ENCODE measurements at places on chromosomes 3 and 15.

- no peak for DNase-seq
Measured at GRCh38 chr3:149604125-149604875, 53.5 kb downstream of the WWTR1 start.

DNA sequence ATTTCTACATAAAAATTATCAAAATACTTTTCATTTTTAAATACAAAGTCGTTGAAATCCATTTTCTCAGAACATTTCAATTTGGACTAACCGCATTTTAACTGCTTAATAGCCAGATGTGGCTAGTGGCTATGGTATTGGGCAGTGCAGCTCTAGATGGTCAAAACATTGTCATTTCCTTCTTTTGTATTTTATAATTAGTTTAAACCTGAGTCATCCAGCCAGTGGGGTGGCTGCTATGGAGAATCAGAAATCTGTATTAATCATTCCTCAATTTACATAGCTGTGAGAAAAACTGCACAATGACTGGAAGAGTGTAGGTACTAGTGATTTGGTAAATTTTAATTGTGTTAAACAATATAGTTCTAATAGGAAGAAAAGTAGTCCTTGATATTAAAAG lies 245.3 kb downstream of the PDZRN3 start:
- DNase-seq = peak; percentile 77

DNA sequence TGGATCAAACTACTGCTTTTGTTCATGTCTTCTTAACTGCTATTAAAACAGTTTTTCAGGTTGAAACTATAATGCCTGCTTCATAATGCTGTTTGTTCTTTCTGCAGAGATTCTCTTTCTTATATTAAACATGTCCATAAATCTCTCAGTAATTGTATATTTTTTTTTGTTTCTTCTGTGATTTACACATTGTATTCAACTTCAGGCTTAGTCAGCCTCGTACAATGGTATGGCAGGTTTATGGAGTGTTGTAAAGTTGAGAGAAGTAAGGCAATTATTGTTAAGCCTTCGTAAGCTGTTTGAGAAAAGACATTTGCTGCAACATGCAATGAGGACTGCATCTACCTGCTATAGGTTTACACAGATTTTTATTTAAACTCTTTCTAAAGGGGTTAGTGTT lies 977.1 kb downstream of the DIPK2A start:
- DNase-seq = no peak

DNA sequence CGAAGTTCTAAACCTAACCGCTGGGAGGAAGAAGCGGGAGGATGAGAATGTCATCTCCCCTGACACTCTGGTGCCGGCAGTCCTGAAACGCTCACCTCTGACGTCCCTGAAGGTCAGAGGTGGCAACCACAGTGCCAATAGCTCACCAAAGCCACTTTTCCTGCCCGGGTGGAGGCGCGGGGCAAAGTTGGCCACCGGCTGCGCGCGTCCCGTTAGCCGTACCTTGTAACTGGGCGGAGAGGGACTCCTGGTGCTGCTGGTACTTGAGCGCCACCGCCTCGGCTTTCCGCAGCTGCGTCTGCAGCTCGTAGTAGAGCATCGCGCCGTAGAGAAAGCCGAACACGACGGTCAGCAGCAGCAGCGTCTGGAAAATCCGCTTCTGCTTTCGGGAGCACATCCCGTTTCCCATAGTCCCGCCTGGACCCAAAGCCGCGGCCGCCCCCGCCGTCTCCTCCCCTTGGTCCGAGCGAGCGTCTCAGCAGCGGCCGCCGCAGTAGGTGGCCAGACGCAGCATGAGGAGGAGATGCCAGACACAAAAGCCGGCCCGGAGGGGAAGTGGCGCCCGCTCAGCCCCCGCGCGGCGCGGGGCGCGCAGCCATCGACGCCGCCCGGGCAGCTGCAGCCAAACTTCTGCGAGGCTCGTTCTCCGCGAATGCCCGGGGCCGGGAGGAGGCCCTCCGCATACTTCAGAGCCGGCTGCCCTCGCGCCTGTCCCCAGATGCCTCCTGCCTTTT lies 680 bp downstream of the GOLIM4 start:
- peak; percentile 79 for DNase-seq

DNA sequence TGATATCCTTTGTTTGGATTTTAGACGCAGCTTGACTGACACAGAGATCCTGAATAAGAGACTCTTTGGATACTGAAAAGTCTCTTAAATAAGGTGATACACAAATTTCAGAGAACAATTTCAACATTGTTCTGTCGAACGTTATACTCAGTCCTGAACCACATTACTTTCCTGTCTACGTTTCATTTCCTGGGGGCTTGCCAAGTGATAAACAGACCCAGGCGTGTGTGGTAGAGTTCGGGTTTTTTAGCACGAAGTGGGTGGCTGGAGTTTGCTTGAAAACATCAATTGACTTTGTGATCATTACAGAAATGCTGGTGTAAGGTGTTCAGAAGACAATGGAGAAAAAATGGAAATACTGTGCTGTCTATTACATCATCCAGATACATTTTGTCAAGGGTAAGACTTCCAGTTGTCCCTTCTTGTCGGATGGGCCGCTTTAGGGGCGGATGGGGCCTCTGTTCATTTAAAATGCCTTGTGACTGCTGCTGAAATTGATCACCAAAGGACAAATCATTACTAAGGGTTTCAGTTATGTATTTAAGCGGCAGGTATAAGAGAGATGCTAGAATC lies at the start of gene CD96:
CD96 (plus strand) TSS at position 287 of the 573 bp plus-strand sequence; CDS start at position 339, 52 bp downstream.
- no peak for DNase-seq

DNA sequence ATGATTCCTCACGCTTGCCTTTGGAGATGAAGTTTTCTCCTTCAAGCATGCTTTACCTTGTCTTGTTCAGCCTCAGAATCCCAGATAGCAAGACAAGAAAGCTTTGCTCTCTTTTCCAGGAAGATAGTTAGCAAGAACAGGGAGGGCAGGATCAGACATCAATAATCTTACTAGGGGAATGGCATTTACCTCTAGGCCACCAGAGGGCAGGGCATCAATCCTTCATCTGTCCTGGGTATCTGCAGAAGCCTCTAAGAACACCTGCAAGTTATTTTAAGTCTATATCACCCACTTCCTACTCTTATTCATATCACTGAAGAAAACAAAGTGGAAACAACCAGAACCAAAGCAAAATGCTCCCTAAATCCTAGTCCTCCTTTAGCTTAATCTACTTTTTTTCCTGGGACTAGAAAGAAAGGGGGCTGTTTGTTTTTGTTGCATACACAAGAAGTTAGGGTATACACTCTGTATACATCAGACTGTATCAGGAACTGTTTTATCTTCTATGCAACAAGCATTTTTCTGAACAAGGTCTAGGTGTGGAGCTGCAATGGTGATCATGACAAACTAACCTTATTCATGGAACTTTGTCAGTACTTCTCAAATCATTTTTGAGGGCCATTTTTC lies 862.5 kb downstream of the CADM2 start:
- DNase-seq = peak; percentile 6

DNA sequence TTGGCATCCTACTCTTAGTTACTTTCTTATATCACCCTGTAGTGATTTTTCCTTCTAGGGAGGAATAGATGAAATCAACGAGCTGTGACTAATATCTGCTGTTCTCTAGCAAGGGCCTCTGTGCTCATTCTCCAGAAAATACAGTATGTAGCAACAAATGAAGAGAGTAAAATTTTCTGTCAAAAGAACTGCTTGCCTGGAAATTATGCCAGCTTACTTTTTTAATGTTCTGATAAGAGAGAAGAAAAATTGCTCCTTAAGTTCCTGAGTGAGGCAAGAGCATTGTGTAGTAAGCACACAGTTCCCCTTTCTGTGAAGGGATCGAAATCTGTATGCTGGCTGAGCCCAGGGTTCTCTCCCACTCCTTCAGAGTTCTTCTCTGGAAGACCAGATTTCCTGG lies 51.4 kb upstream of the GK5 start:
- no peak for DNase-seq

DNA sequence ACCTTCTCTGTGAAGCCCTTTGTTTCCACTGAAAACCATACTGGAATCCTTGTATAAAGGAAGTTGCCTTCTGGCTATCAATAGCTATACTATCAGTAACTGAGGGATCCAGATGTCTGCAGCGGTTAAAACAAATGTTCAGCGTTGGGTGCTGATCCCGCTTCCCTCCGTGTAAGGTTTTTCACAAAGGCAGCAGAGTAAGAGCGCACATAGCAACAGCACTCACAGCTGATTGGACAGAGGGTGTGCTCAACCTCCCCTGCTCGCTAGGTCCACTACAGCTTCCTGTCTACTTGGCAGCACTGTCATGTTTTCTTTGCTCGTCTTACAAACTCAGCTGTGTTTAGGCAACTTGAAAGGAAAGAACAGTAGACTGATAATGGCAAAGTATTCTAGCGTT lies 27.3 kb downstream of the ATOSA start:
- peak; percentile 72 for DNase-seq

- no peak for DNase-seq
Measured at GRCh38 chr3:138940446-138940845, 6.5 kb downstream of the FOXL2 start.
